Right atrium auricular region (tissue), 2 donors: ENCODE measurements at places on chromosomes 12 and 14. TPM values are rescaled to one million over a fixed set of nuclear protein-coding genes. Genes with fewer than 3 reads are reported as not detected.

- H3K36me3 ChIP-seq: peaks cover 42% of the 10 kb centered on the region
- DNase-seq: no peak
- no peaks in the 10 kb centered on the region for H3K4me1 ChIP-seq
Measured at GRCh38 chr14:39028620-39029019, 74.4 kb downstream of the SEC23A start.

Gene HOXC9
- total RNA-seq: not detected

DNA sequence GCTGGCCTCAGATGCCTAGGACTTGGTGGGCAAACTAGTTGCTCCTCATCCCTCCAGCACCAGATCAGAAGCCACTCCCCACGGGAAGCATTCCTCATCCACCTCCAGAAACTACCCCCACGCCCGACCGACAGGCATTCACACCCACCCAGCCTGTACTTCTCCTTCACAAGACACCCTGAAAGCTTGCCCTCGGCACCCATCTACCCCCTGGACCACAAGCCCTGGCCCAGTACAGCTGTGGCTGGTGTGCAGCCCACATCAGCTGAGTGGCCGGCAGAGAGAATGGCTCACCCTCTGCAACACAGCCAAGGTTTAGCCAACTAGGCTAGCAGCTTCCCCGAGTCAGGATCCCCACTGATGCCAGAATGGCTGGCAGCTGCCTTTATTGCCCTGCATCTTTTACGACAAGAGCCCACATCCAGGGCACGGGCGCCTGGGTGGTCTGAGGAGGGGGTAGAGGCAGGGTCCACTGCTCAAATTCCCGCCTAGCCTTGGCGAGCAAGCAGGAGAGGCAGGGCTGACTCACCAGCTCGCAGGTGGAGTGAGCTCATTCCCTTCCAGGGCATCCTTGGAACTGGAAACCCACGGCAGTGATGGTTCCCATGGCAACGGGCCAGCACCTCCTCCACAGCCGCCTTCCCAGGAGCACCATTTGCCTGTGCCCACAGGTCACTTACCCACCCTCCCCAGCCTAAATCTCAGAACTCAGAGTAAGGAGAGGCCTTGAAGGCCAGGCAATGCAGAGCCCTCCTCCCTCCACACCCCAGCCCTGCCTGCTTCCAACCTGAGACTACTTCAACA is 17.1 kb downstream of the ACTN1 start:
- no peak for DNase-seq
- no peak overlapping the region for H3K4me3 ChIP-seq
- peaks cover 93% of the 10 kb centered on the region for H3K4me1 ChIP-seq
- peaks cover 7% of the 10 kb centered on the region for H3K36me3 ChIP-seq
- peak overlapping the region; percentile 6 for H3K27ac ChIP-seq

DNA sequence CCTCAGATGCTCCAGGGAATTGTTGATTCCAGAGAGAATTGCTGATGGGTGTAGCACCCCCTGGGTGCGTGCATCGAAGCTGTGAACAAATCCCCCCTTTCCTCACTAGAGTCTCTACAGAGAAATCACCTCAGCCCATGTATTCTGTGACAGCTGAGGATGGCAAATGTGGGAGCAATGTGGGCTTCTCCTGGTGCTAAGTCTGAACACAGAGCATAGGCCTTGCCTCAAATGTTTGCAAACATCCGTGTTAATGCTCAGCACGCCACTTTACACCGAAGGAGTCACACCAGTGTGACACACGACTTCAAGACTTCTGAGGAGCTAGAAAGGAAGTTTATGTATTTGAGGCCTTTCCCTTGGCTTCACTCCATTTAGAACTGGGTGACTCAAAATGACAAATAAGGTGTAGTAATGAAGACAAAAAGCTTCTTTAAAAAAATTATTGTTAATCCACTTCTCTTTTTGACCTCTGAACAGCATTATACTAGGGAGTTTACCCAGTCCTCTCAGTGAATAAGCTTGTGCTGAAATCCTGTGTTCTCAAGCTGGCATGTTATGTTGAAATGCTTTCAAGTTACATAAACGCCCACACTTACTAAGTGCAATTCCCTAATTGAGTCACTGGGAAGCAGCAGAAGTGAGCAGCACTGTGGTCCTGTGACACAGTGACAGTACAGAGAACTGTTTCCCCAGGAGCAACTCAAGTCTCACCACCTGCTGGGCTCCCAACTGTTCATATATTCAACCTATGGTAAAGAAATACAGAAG is 92.9 kb downstream of the FAR2 start:
- peak; percentile 72 for DNase-seq
- no peak overlapping the region for H3K4me3 ChIP-seq
- peaks cover 16% of the 10 kb centered on the region for H3K4me1 ChIP-seq
- H3K27me3 ChIP-seq: no peaks in the 10 kb centered on the region

Gene SLC6A13
- total RNA-seq: 2.3 TPM

DNA sequence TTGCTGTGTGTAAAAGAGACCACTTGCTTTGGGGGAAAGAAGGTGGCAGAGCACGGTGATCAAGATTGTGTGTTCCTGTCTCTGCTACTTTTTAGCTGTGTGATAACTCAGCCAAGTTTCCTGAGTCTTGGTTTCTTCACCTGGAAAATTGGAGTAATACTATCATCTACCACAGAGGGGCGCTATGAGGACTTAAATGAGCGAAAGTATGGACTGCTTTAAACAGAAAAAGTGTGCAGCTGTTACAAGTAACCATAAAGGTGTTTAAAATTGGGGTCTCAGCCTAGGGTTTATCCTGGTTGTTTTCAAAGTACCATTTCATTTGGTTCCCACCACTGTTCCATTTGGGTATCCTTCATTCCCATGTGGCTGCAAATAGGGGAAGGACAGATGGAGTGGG is 65.9 kb upstream of the WSCD2 start:
- no peaks in the 10 kb centered on the region for H3K4me1 ChIP-seq
- no peaks in the 10 kb centered on the region for H3K36me3 ChIP-seq
- H3K4me3 ChIP-seq: no peak overlapping the region
- no peak for DNase-seq

- no peaks in the 10 kb centered on the region for H3K4me1 ChIP-seq
- H3K27me3 ChIP-seq: no peaks in the 10 kb centered on the region
- no peak overlapping the region for H3K4me3 ChIP-seq
- no peak for DNase-seq
- H3K27ac ChIP-seq: no peak overlapping the region
- no peaks in the 10 kb centered on the region for H3K36me3 ChIP-seq
Measured at GRCh38 chr12:20361416-20361815, 6.9 kb upstream of the PDE3A start.

Gene AQP6
- total RNA-seq: not detected

DNA sequence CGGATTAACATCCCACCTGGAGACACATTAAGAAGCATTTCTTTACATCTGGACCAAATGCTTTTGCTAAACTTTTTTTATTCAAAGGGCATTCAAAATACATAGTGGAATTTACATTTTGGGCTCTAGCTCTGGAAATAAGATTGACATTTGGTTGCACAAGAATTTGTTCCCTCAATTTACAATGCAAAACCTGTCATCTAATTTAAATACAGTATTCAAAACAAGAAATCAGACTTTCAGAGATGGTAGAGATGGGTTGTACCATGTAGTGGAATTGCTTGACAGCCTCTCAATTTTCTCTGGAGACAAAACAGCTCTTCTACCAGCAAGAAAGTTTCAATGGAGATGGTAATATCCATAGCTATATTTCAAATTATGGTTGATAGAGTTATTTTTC is 275.8 kb downstream of the ATP23 start:
- no peak for DNase-seq
- H3K36me3 ChIP-seq: no peaks in the 10 kb centered on the region
- no peaks in the 10 kb centered on the region for H3K4me1 ChIP-seq
- H3K27me3 ChIP-seq: no peaks in the 10 kb centered on the region

GRCh38 chr14:76326918-76327689 is 48.8 kb upstream of the ESRRB start:
- no peak for DNase-seq
- H3K4me3 ChIP-seq: no peak overlapping the region
- no peaks in the 10 kb centered on the region for H3K36me3 ChIP-seq
- no peaks in the 10 kb centered on the region for H3K27me3 ChIP-seq
- H3K27ac ChIP-seq: no peak overlapping the region

DNA sequence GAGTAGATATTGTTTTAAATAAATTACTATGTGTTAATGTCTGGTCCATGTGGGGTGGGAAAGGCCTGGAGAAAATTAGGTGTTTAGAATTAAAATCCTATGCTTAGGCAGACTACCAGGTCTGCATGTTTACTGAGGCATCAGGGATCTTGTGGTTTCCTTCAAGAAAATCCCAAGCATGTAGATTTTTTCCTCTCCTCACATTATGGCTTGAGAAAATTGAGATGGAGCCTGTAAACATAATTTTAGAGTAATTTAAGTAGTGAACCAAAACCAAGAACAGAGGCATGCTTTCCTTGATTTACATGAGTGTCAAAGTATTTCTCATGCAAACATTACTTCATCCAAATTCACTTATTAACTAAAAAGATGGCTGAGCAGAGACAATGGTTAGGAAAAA is 823.7 kb downstream of the AACS start:
- DNase-seq: no peak
- H3K27ac ChIP-seq: no peak overlapping the region
- H3K27me3 ChIP-seq: no peaks in the 10 kb centered on the region
- no peaks in the 10 kb centered on the region for H3K4me1 ChIP-seq
- H3K4me3 ChIP-seq: no peak overlapping the region

Gene BEGAIN
- 0.93 TPM for total RNA-seq

DNA sequence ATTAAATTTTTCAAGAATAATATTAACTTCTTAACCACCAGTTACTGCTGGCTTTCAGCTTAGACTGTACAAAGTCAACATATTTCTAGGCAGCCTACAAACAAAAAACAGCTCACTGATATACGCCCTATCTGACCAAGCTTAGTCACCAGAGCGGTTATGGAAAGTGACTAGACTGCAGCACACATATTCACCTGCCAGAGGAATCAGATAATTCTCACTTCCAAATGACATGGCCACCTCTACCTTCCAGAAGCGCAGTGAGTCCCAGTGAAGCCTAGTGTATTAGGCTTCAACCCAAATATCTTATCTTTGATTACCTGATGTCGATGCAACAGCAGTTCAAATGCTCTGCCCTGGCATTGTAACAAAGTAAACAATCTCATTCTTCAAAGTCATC is 8.5 kb downstream of the STXBP6 start:
- H3K36me3 ChIP-seq: no peaks in the 10 kb centered on the region
- no peak for DNase-seq
- no peaks in the 10 kb centered on the region for H3K4me1 ChIP-seq
- H3K27me3 ChIP-seq: no peaks in the 10 kb centered on the region
- no peak overlapping the region for H3K4me3 ChIP-seq

Gene CLEC14A
- 44.6 TPM for total RNA-seq

DNA sequence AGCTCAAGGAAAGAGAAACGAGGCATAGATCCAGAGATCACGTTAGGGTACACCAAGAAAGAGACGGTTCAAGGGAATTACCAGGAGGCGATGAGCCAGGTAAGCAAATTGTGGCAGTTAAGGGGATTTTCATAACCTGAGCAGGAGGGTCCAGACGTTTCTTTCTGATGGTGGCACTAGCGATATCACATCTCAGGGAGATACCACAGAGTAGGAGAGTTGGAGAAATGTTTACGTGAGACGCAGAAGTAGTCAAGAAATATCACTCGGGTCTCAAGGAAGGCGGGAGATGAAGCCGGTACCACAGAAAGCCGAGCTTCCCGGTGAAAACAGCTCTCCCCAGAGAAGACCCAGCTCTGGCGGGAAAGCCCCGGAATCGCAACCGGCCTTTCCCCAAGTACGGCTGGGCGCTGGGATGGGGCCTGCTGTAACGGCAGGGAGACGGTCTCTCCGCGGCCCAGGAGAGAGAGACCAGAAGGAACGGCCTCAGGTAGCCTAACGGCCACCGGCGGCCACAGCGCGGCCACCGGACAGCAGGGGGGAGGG is 485 bp downstream of the SENP1 start:
- no peaks in the 10 kb centered on the region for H3K27me3 ChIP-seq
- H3K4me1 ChIP-seq: peaks cover 23% of the 10 kb centered on the region
- DNase-seq: no peak
- peak overlapping the region; percentile 98 for H3K4me3 ChIP-seq
- H3K27ac ChIP-seq: peak overlapping the region; percentile 93

- H3K36me3 ChIP-seq: no peaks in the 10 kb centered on the region
- H3K4me1 ChIP-seq: no peaks in the 10 kb centered on the region
- no peak overlapping the region for H3K27ac ChIP-seq
Measured at GRCh38 chr12:75852143-75852542, 179.4 kb downstream of the PHLDA1 start.

Gene KRT6A
- 0.48 TPM for total RNA-seq

Gene SLCO1B1
- not detected for total RNA-seq

GRCh38 chr12:45284096-45284901 is 68.4 kb downstream of the ANO6 start:
- no peak for DNase-seq
- H3K4me1 ChIP-seq: peaks cover 27% of the 10 kb centered on the region
- no peak overlapping the region for H3K4me3 ChIP-seq
- H3K27ac ChIP-seq: no peak overlapping the region
- H3K27me3 ChIP-seq: no peaks in the 10 kb centered on the region
- no peaks in the 10 kb centered on the region for H3K36me3 ChIP-seq

Gene GLIPR1L1
- total RNA-seq: not detected

DNA sequence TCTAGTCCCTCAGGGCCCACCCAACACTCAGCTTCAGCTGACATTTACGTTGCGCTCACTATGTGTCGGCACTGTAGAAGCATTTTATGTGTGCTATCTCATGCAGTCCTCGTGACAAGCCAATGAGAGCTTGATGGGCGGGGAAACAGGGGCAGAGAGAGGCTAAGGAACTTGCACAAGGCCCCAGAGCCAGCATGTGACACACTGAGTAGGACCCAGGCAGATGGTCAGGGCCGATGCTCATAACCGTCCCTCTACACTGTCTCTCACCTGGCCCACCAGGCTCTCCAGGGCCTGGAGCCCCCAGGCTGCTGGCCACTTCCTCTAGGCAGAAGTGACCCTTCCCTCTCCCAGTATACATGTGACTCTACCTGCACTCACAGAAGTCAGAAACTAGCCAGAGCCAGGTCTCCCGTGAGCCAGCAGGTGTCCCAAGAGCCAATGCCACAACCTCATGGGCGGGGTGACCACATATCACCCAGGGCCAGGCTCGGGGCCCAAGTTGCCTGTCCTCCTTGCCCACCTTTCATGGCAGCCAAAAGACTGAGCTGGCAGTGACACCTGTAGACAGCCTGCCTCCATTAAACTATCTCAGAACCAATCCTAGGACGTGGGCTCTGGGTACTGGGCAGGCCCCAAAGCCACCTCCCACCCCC is 38.3 kb downstream of the TTC7B start:
- H3K4me1 ChIP-seq: no peaks in the 10 kb centered on the region
- no peak for DNase-seq
- no peaks in the 10 kb centered on the region for H3K27me3 ChIP-seq
- H3K27ac ChIP-seq: no peak overlapping the region
- H3K36me3 ChIP-seq: peaks cover 12% of the 10 kb centered on the region

Gene ACRBP
- total RNA-seq: 0.43 TPM

Gene ZNF891
- total RNA-seq: 1.1 TPM

GRCh38 chr12:48788854-48789775 is at the start of gene ADCY6:
Gene ADCY6, minus strand, starts transcription at chr12:48789089. Its CDS starts 5,655 bp downstream, at chr12:48783434.
- H3K4me3 ChIP-seq: peak within 1 kb of the TSS; percentile 97
- DNase-seq: peak; percentile 84
- H3K27me3 ChIP-seq: no peaks in the 10 kb centered on the region

DNA sequence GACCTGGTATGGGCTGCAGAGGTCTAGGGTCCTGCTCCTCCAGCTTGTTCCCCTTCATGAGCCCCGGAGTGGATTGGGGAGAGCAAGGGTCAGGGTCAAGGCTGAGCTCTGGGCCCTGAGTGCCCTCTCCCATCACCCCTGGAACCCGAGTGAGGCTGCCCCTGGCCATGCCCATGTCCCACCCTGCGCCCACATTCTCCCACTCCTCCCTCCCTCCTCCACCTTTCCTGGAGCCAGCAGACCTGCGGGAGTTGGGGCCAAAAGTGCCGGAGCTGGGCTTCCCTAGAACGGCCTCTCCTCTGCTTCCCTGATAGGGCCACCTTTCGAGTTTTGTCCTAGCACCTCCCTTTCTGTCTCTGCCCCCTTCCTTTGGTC is 590 bp downstream of the SCNN1A start:
- DNase-seq: no peak
- H3K27ac ChIP-seq: no peak overlapping the region
- H3K4me1 ChIP-seq: no peaks in the 10 kb centered on the region
